Stimulated activated CD8-positive, alpha-beta memory T cell treated with anti-CD3 and anti-CD28 coated beads, Interleukin-15, amount 100 ng/mL, for 4 hours (primary cell): ENCODE measurements at places on chromosomes 2 and 18.

DNA sequence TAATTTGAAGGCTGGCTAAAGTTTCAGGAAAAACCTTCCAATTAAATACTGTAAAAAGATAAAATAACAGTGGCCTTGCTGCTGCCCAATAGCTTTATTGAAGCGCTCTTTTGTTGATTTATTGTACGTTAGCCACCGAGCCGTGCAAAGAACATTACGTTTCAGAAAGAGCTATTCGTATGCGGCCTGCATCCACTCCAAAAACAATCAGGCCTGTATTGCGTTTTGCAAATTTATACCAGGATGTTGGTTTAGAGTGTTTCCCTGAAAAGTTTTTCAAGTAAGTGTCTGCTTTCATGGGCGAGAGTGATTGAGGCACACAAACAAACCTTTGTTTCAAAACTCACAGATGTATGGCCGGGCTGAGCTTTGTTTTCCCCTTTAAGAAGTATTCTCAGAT, 257.2 kb upstream of the SALL3 start:
- DNase-seq, result no peak

GRCh38 chr2:128262315-128263253, 56.1 kb downstream of the HS6ST1 start:
- no peak for DNase-seq

DNA sequence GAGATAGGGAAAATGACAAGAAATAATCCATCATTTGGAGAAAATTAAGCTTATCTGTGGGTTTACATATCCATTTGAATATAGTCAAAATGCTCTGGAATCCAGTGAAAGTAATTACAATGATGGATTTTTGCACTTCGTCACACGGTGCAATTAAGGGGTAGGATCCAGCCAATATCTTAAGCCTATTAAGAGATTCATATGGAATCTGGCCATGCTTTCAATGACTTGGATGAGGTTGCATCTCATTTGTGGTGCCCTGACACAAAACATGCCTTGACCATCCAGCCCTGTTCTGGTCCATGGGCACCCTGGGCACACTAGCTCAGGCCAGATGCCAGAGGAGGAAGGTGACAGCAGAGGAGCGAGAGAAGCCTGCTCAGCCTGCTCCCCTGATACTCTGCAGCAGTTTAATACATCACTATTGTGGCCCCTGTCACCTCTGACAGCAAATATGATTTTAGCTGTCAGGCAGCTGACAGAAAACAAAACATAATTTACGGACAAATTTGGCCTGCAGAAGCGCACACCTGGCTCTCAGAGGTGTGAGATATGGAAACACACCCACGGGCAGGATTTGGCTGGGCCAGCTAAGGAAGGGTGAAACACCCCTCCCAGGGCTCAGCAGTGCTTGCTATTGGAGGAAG, 94.1 kb upstream of the ST8SIA3 start:
- DNase-seq, result no peak

DNA sequence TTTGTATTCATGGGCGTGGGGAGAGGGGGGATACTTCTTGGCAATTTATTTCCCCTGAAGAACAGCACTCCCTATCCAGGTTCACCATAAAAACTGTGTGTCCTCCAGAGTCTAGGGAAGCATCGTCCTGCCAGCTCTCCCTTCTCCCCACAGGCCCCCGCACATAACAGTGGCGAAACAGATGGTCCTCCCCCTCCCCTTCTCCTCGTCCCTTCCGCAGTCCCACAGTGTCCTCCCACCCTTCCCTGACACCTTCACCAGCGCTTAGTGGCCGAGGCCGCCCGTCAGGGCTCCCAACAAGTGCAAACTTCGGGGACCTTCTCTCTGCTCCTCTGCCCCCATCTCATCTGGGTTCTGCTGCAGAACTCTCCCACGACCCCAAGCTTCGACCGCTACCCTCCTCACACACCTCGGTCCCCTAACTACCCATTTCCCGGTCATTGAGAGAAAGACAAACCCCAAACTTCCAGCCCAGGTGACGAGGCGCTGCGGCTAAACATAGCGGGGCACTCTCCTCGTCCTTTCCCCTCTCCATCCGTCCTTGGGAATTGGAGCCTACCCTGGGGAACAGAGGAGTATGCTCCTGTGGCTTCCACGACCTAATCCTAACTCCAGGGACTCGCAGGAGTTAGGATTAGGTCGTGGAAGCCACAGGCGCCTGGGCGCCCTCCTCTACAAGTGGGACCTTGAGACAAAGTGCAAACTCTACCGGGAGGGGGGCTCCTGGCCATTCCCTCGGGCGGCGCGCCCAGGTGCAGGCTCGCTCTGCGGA, 971 bp downstream of the ZNF385B start:
- DNase-seq, result no peak
